Mesenteric fat pad (tissue), 1 donor: ENCODE measurements at places on chromosomes 5 and 9. TPM values are rescaled to one million over a fixed set of nuclear protein-coding genes. Genes with fewer than 3 reads are reported as not detected.

- DNase-seq, result peak; percentile 93
These were observed 637 bp upstream of the ERBIN start for GRCh38 chr5:65925601-65926275.

The G3BP1 gene
- total RNA-seq, result 186 TPM

DNA sequence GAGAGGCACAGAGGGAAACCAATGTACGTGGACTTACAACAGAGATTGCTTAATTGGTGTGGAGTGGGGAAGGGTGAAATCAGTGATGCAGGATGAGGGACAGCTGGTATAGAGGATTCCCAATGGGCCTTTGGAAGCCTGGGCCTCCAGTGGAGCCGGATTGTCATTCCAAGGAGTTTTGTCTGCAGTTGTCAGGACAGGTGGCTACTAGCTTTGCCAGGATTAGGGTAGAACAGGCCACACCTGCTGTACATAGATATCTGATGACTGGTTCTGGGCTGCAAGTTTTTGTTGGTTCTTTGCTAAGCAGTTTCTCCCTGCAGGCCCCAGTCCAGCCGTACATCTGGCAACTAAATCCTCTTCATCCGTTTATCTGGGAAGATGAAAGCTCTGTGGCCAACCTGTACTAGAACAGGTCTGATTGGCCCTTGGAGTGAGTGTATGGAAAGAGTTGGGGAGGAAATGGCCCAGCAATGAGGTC lies 4.2 kb downstream of the SKP2 start:
- DNase-seq, result no peak

The IER5L gene
- 13.8 TPM for total RNA-seq

The LCN9 gene
- total RNA-seq, result not detected

DNA sequence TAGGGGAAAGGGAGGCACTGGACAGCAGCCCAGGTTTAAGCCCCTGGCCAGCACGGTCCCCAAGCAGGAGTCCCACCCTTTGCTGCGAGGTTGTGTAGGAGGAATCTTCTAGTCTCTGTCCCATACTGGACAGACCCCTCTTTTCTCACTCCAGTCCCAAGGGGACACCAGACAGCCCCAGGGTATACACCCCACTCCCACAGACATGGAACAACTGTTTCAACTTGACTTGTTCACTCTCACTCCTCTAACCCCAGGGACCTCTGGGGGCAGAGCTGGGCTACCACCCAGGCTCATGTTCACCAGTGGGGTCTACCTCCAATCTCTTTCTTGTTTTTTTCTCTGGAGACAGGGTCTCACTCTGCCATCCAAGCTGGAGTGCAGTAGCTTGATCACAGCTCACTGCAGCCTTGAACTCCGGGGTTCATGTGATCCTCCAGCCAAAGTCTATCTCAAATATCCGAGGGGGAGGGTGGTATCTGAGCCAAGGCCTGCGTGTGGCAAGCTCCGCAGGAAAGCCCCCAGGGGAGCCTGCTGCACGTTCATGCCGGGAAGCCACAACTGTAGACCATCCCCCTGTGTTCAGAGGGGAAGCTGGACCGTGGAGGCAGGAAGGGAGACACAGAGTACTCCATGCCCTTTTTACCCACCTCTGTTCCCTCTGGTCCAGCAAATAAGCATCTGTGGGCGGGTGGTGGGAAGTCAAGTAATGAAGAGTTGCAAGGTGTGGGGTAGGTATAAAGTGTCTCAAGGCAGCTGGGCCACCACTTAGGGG lies 1.8 kb downstream of the PTGES2 start:
- no peak for DNase-seq

The RANBP3L gene
- not detected for total RNA-seq

The SLC12A2 gene
- 14.0 TPM for total RNA-seq

The MRPS30 gene
- 28.5 TPM for total RNA-seq

GRCh38 chr5:151651997-151652645 lies 34.6 kb downstream of the SPARC start:
- DNase-seq, result peak; percentile 91
